Stimulated activated CD4-positive, alpha-beta T cell treated with anti-CD3 and anti-CD28 coated beads, Interleukin-1b, Interleukin-23, amount 100 ng/mL, for 4 hours (primary cell): ENCODE measurements at places on chromosomes 1 and 21.

GRCh38 chr1:29305943-29306342, 69.6 kb downstream of the PTPRU start:
- no peak for DNase-seq

DNA sequence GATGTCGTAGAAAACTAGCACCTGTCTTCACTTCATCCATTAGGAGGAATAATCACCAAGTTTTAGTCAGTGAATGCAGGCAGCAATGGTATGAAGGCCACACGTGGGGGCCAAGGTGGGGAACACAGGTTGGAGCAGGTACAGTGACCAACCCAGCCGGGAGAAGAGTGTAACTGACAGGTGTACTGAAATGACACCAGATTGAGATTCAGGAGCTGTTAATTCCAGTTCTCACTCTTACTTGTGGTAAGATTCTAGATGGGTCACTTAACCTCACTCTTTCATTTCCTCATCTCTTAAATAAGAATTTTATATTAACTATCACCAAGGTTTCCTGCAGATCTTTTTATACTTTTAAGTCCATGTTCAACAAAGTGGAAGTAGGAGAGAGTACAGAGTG, 206.2 kb upstream of the PTBP2 start:
- DNase-seq: no peak

- DNase-seq: peak; percentile 40
Measured at GRCh38 chr1:100896481-100896982, 642 bp downstream of the SLC30A7 start.

DNA sequence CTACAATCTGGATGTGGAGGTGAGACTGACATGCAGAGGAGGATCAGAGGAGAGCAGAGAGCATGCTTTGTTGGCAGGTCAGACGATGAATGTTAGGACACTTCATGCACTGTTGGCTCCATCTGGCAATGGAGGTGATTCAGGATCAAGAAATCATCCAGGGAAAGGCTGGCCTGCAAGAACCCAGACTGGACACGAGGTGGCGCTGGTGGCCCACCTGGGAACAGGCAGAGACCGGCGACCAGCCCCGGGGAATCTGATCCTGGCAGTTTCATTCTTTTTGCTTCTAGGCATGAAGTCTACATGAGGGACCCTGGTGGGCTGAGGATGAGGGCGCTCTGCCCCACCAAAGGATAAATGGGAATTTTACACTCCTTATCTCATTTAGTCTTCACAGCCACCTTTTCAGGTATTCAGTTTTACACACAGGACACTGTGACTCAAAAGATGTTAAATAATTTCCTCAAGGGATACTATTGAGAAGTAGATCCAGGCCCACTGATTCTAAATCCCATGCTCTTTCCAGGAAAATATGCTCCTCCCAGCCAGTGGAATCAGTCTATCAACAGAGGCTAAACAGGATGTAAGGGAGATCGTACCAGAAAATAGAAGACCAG, 26.2 kb upstream of the SCMH1 start:
- DNase-seq: peak; percentile 56

GRCh38 chr1:232655028-232655745, 25.3 kb upstream of the SIPA1L2 start:
- DNase-seq: no peak

GRCh38 chr1:45499415-45499769, 481 bp downstream of the CCDC163 start:
- no peak for DNase-seq

- DNase-seq: no peak
Measured at GRCh38 chr1:61441723-61442262, 283.1 kb downstream of the TM2D1 start.

DNA sequence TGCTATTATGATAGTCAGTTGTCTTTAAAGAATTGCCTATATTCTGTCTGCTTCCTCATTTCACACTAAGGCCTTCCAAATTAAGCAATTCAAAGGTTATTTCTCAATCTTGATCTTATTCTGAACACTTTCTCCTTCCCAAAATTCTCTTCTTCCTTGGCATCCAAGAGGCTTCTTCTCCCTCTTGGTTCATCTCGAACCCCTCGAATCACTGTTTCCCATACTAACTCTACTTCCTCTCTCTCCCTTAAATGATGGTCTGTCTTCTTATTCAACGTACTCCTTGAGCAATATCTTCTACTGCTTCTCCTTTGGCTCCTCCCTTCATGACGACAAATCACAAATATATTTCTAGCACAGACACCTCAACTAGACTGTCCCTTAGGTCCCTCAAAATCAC, 4.5 kb downstream of the COPA start:
- DNase-seq: no peak

GRCh38 chr1:196180847-196181593, 427.2 kb downstream of the KCNT2 start:
- DNase-seq: no peak

GRCh38 chr1:68558321-68559026, 61.6 kb upstream of the DEPDC1 start:
- no peak for DNase-seq

DNA sequence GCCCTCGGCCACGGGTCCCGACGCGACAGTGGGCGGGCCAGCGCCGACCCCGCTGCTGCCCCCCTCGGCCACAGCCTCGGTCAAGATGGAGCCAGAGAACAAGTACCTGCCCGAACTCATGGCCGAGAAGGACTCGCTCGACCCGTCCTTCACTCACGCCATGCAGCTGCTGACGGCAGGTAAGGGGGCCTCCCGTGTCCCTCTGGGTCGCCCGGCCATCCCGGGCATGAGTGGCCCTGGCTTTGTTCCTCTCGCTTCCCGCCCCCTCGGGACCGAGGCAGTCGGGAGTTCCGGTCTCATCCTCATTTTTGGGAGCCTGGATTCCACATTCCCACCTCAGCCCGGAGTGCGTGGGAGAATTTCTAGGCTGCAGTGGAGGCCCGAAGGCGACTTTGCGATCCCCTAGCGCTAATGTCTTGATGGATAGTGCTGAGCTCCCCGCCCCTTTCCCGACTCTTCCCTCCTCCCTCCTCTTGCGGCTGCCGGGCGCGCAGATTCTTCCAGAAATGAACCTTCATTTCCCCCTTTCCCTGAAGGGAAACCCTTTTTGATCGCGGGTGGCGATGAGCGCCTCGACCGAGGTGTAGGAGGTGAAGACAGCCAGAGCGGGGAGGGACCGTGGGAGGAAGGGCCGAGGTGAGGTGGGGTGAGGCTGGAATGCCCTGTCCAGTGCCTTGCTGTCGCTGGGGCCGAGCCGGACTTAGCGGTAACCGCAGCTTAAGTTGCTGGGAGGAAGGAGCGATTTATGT, 705 bp downstream of the KHDRBS1 start:
- no peak for DNase-seq

- no peak for DNase-seq
Measured at GRCh38 chr1:172939475-172939874, 111.3 kb downstream of the TNFSF18 start.

DNA sequence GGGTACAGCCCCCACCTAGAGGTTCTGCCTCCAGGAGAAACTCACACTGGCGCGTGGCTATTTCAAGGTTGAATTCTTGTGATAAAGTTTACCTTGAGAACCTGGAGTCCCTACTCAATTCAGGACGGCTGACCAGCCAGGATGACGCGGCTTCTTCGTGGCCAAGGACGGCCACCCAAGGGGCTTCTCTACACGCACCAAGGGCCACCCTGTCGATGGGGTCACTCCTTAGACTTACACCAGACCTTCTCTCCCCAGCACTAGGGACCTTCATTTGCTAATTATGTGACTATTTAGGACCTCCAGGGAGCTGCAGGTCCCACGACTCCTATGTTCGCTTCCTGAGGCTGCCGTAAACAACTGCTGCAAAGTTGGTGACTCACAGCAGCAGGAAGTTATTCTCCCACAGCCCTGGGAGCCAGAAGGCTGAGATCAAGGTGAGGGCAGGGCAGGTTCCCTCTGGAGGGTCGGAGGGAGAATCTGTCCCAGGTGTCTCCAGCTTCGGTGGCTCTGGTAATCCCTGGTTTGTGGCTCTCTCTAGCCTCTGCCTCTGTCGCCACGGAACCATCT, 135.9 kb downstream of the NPHP4 start:
- DNase-seq: no peak

DNA sequence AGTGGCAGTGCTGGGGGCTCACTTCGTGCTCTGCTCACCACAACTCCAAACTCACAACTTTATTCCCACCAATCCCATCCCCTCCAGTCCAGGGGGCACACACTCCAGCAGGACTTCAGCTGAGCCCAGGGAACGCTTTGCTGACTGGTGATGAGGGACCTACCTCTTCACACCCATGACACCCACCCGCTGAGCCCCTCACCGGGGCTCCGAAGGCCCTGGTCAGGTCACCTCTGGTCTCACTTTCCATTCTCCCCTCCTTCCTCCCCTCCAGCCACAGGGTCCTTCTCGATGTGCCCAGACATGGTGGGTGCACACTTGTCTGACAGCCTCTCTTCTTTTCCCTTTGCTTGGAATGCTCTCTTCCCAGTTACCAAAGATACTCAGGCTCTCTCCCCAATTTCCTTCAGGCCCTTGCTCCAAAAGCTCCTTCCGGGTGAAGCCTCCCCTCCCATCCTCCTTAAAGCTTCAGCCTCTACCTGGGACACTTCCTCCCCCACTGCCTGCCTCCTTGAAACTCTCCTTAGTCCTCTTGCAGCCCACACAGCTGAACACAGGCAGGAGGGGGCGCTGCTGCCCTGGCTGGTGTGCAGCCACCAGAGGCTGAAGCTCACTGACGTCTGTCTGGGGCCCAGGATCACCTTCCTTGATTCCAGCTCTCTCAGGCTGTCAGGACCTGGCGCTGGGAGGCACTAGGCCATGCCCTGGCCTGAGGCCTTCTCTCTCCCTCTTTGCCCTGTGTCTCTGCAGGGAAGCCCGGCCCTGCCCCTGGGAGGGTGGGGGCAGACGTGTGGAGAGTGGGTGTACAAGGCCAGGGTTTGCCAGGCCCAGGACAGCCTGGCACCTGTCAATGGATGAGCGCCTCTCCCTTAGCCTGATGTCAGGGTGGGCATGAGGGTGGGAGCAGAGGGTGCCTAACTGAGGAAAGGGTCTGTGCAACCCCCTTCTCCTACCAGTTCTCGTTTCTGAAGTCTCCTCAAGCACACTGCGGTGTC, 1.6 kb downstream of the KCNE1 start:
- peak; percentile 49 for DNase-seq

DNA sequence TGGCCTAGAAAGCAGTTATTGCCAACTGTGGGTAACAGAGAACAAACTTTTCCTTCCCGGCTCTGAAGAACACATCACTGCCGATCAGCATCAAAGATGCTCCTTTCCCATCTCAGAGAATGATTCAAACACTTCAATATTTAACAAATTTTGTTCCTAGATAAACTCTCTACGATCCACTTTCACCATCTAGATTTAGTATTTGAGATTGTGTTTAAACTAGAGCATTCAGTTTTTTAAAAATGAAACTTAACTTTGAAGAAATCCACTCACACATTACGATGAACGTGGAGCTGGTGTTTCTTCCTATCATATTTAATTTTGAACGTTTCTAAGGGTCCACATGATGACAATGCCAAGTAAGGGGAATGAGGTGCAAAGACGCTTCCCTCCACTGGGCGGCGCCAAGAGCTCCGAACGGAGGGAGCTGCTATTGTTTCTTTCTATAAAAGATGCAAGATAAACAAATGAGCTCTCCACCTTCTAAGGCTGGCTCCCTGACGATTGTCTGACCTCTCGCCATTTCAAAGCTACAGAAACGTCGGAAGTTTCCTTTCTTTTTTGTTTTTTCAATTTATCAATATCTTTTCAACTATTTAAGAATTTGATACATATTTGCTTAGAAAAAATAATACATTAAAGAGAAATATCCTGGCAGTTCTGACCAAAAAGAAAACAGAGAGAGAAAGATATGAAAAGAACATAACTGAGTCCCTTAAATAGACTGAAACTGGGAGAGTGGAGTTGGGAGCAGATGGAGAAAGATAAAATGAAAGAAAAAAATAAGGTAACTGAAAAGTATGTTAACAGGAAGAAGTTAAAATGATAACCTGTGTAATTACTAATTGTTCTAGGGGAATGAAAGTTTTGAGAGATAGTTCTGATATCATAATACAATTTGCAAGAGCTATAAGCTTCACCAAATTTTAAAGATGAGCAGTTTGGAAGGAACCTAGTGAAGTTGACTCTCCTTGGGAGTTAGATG, 4.4 kb upstream of the BARHL2 start:
- DNase-seq: no peak
